ENCODE measurements at places on chromosomes 7 and 10.
A peak's percentile ranks its signal among the peaks of the same experiment; 100 is the strongest.

DNA sequence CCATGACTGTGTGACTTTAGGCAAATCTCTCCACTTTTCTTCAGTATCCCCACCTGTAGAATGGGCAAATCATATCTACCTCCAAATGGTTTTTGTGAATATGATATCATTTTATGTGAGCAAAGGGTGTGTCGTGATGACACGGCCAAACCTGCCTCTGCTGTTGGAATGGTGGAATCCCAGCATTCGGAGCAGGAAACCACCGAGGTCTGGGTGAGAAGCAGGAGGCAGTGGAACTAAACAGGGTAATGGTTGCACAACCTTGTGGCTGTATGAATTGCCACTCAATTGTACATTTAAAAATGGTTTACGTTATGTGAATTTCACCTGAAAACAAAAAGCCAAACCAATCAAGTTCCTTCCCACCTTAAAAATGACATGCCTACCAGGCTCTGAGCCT lies 131.4 kb upstream of the ZMIZ1 start:
- DNase-seq: no peak

GRCh38 chr7:47720141-47720906 lies 138.4 kb upstream of the TNS3 start:
- DNase-seq: peak; percentile 73

DNA sequence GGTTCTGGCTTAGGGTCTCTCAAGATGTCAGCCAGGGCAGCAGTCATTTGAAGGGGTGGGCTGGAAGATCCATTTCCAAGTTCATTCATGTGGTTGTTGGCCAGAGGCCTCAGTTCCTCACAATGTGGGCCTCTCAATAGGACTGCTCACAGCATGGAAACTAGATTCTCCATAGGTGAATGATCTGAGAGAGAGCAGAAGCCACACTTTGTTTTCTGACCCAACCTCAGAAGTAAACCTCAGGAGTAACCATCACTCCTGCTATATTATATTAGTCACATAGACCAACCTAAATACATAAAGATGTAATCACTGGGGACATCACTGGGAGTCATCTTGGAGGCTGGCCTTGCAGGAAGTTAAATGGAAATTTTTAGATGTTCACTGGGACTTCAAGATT lies 42.2 kb downstream of the GBF1 start:
- DNase-seq: no peak

DNA sequence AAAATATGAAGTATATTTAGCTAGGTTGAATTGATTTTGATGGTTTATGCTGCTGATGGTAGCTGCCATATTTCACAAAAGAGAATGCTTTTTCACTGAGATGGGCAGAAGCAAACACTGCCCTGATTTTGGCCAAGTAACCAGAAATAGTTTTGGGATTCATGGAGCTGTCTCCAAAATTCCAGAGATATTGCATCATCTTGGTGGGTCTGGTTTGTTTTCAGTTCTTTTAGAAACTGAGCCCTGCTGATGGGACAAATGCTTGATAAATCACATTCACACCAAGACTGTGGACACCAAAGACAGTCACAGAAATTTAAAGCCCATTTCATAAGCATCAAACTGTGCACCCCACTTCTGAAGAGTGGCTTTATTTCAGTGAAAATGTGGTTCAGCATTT lies 140.5 kb downstream of the BICC1 start:
- no peak for DNase-seq

GRCh38 chr7:139159900-139160675 lies 50.6 kb upstream of the ZC3HAV1 start:
- DNase-seq: no peak

DNA sequence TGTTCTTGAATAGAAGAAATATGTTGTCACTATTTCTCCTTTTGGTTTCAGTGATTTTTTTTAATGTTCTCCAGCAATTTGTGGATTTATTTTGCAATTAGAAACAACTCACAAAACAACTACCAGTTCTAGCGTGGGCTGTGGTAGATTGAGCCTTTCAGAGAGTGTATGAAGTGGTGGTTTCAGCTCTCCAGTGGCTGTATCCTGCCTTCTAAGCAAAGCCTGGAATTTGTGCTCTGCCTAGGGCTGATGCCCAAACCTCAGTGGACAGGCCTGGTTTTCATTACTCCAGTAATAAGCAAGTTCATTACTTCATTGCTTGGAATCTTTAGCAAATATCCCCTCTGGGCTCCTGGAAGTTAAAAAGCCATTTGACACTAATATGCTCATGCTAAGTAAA lies 35.9 kb downstream of the APBB1IP start:
- DNase-seq: no peak

DNA sequence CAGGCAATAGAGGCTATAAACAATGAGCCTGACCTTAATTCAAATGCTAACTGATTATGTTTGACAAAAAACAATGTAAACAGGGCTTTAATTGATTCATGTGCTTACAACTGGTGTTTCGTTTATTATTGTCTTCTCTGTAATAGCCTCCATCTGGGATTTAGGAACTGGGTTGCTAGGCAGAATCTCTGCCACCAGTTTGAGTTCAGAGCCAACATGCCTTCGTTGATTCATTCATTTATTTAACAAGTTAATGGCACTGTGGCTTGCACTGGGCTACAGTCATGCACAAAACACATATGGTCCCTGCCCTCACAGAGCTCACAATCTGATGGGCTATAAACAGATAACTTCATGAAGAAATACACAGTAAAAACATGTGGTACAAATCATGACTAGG lies 19.6 kb upstream of the CDHR3 start:
- no peak for DNase-seq

DNA sequence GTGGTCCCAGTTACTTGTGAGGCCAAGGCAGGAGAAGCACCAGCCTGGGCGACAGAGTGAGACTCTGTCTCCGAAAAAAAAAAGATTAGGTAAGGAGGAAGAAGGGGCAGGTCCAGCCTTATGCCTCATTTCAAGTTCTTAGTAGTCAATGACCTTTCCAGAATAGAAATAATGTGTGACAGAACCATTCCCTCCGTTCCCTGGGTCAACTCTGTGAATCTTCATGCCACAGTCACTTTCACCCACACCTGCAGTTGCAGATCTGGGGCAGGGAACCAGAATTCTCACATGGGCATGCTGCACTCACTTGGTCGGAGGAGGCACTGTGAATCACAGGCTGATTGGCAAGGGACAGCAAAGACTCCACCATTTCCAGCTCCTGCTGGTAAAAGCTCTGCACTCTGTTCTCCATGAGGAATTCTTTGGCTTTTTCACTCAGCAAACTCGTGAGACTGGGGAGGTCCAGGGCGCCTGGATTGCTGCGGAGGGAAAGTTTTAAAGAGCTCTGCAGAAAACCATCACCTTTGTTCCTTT lies 20.7 kb downstream of the STN1 start:
- DNase-seq: no peak

DNA sequence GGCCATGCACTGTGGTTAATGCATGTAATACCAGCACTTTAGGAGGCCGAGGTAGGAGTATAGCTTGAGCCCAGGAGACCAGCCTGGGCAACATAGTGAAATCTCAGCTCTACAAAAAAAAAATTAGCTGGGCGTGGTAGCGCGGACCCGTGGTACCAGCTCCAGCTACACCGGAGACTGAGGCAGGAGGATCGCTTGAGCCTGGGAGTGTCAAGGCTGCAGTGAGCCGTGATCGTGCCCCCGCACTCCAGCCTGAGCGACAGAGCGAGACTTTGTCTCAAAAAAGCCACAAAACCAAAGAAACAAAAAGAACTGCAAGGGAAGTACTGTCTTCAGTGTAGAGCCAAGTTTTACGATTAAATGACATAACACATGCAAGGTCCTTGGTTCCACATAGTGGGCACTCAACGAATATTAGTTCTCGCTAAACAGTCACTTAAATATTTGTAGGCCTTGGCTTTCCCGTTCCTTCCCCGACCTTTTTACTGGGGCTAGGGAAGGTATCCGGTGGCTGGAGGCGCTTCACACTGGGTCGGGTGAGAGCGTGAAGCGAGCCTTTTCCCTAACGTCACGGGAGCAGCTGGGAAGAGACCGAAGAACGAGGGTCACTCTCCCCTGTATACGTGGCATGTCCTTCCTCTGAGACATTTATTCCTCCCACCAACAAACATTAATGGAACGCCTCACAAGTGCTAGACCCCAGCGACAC lies 993 bp upstream of the SND1 start:
- DNase-seq: no peak
